Tibial artery (tissue), 4 donors: ENCODE measurements at places on chromosomes 1 and 21.

- H3K4me1 ChIP-seq, result no peaks in the 10 kb centered on the region
- no peak overlapping the region for H3K27ac ChIP-seq
- no peaks in the 10 kb centered on the region for H3K36me3 ChIP-seq
- DNase-seq, result no peak
- H3K27me3 ChIP-seq, result no peaks in the 10 kb centered on the region
These were observed 35.5 kb upstream of the SLC19A2 start for GRCh38 chr1:169521226-169521625.

- H3K4me3 ChIP-seq, result no peak overlapping the region
- DNase-seq, result no peak
- no peaks in the 10 kb centered on the region for H3K27me3 ChIP-seq
- H3K27ac ChIP-seq, result no peak overlapping the region
- H3K36me3 ChIP-seq, result no peaks in the 10 kb centered on the region
These were observed 153.1 kb downstream of the ST6GALNAC3 start for GRCh38 chr1:76227621-76228020.

- no peak overlapping the region for H3K4me3 ChIP-seq
- peaks cover 56% of the 10 kb centered on the region for H3K4me1 ChIP-seq
- no peaks in the 10 kb centered on the region for H3K36me3 ChIP-seq
- peak overlapping the region; percentile 68 for H3K27ac ChIP-seq
- H3K27me3 ChIP-seq, result no peaks in the 10 kb centered on the region
These were observed 35.3 kb upstream of the CACYBP start for GRCh38 chr1:174964261-174964971.

DNA sequence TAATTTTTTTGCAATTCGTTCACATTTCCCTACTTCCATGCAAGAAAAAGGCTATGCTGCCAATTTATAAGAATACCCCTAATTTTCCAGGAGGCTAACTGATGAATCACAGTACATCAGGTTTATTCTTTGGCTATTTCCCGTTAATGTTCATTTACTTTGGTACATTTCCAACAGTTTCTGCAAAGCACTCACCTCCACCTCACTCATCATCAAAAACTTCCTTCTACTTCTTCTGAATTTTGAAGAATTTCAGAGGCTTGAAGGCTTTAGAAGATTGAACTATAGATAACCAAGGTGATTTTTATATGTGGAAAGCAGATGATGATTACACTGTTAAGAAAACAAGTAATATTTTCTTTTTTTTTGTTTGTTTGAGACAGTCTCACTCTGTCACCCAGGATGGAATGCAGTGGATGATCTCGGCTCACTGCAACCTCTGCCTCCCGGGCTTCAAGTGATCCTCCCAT, 60.5 kb upstream of the HP1BP3 start:
- H3K4me3 ChIP-seq, result no peak overlapping the region
- no peaks in the 10 kb centered on the region for H3K27me3 ChIP-seq
- H3K4me1 ChIP-seq, result no peaks in the 10 kb centered on the region
- DNase-seq, result no peak
- peaks cover 46% of the 10 kb centered on the region for H3K36me3 ChIP-seq

- H3K27ac ChIP-seq, result no peak overlapping the region
- H3K36me3 ChIP-seq, result no peaks in the 10 kb centered on the region
- no peak overlapping the region for H3K4me3 ChIP-seq
- no peaks in the 10 kb centered on the region for H3K4me1 ChIP-seq
These were observed 450.5 kb downstream of the NUF2 start for GRCh38 chr1:163772246-163772645.

- H3K27ac ChIP-seq, result no peak overlapping the region
- no peaks in the 10 kb centered on the region for H3K27me3 ChIP-seq
- no peaks in the 10 kb centered on the region for H3K4me1 ChIP-seq
These were observed 50.1 kb downstream of the BRWD1 start for GRCh38 chr21:39263372-39263771.

DNA sequence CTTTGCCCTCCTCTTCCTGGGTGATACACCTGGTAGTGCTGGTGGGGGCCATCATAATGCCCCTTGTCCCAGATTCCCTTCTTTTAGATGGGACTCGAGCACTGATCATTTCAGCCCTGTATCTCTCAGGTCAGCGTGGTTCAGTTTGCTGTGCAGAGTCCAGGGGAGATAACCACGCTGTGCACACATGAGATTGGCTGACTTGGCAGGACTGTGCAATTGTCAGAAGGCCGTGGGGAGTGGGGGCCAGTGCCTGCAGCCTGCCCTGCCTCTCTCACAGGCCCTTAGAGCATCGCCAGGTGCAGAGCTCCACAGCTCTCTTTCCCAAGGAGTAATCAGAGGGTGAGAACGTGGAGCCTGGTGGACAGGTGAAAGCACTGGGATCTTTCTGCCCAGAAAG, 15.2 kb downstream of the EPHX1 start:
- no peak overlapping the region for H3K4me3 ChIP-seq
- H3K4me1 ChIP-seq, result no peaks in the 10 kb centered on the region
- no peak overlapping the region for H3K27ac ChIP-seq
- no peaks in the 10 kb centered on the region for H3K27me3 ChIP-seq
- peaks cover 18% of the 10 kb centered on the region for H3K36me3 ChIP-seq

DNA sequence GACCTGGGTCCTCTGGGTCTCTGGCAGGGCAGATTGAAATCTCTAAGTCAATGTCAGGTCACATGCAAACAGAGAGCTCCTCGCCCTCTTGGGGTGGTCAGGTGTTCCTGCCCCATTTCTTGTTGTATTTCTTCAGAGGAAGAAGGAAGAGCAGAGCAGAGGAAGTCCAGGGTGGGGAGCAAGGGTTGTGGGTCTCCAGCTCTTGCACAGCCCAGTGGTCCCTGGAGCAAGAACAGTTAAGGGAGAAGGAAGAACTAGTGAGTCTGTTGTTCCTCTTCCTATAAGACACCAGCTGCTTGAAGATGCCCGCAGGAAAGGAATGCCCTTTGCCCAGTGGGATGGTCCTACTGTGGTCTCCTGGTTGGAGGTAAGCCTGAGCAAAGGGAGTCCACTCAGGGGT, 26.3 kb downstream of the MYOG start:
- H3K27me3 ChIP-seq, result no peaks in the 10 kb centered on the region
- no peaks in the 10 kb centered on the region for H3K4me1 ChIP-seq
- DNase-seq, result no peak
- H3K36me3 ChIP-seq, result peaks cover 10% of the 10 kb centered on the region

DNA sequence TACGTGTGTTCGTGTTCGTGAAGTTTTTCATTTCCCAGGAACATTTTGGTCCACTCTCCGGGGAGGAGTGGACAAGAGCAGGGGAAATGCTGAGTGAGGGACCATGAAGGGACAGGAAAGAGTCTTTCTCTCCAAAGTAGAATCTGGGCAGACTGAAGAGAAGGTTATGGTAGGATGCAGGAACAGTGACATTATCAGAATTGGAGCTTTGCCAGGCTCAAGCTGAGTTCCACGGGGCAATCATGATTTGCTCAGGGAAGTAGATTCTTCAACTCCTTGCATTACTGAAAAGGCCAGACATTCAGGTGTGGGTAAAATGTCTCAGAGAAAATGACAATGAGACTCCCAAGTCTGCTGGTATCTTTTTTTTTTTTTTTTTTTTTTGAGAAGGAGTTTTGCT, 16.6 kb downstream of the ATP1A4 start:
- no peak for DNase-seq
- no peaks in the 10 kb centered on the region for H3K36me3 ChIP-seq
- peaks cover 8% of the 10 kb centered on the region for H3K27me3 ChIP-seq

DNA sequence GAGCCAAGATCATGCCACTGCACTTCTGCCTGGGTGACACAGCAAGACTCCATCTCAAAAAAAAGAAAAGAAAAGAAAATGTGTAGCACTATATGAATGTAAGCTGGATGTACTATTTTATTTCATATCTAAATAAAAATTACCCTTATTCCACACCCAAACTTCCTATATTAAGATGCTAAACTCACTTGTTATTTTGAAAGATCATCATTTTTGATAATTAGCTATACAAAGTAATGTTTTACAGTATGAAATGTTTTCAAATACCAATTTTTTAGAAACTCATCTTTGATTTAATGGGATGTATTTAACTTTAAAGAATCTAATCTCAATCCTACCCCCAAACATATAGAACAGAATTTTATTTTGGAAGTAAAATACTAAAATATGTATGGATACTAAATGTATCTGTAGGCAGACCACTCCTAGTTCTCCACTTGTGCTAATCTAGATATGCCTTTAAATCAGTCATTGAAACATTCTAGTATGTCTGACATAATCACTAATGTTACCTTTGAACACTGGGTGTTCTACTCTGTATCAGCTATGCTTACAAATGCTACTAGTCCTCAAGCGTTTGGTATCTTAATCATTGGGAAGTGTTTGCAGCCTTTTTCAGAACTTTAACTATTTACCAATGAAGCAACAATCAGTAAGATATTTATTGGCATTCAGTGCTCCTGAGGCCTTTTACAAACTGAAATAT, 12.9 kb downstream of the MIER1 start:
- H3K4me1 ChIP-seq, result peaks cover 85% of the 10 kb centered on the region
- DNase-seq, result no peak
- no peak overlapping the region for H3K27ac ChIP-seq
- H3K36me3 ChIP-seq, result no peaks in the 10 kb centered on the region
- H3K27me3 ChIP-seq, result no peaks in the 10 kb centered on the region

GRCh38 chr1:114113411-114114184, 40.1 kb downstream of the SYT6 start:
- no peak overlapping the region for H3K4me3 ChIP-seq
- H3K27ac ChIP-seq, result no peak overlapping the region
- DNase-seq, result peak; percentile 48
- no peaks in the 10 kb centered on the region for H3K4me1 ChIP-seq
- no peaks in the 10 kb centered on the region for H3K36me3 ChIP-seq

DNA sequence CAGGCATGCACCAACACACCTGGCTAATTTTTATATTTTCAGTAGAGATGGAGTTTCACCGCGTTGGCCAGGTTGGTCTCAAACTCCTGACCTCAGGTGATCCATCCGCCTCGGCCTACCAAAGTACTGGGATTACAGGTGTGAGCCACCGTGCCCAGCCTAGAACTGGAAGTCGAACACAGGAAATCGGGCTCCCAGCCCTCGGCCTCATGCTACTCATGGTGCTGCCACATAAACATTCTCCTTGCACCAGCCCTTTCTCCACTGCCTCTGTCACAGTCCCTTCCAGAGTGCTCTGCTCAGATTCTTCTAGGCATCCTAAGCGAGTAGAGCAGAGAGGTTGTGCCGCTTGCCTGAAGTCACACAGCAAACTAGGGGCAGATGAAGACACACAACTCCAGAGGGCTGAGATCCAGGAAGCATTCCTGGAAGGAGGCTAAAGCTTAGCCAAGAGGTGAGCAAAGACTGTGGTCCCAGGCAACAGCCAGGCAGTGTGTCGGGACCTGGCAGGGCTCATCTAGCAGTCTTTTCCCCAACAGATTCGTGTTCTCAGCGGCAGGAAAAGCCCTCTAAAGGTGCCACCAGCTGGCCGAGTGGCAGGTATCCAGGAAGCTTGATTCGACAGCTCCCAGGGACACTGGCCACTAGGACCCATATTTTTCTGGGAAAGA, 29.6 kb upstream of the NPPB start:
- no peak overlapping the region for H3K27ac ChIP-seq
- no peak for DNase-seq
- no peaks in the 10 kb centered on the region for H3K36me3 ChIP-seq

DNA sequence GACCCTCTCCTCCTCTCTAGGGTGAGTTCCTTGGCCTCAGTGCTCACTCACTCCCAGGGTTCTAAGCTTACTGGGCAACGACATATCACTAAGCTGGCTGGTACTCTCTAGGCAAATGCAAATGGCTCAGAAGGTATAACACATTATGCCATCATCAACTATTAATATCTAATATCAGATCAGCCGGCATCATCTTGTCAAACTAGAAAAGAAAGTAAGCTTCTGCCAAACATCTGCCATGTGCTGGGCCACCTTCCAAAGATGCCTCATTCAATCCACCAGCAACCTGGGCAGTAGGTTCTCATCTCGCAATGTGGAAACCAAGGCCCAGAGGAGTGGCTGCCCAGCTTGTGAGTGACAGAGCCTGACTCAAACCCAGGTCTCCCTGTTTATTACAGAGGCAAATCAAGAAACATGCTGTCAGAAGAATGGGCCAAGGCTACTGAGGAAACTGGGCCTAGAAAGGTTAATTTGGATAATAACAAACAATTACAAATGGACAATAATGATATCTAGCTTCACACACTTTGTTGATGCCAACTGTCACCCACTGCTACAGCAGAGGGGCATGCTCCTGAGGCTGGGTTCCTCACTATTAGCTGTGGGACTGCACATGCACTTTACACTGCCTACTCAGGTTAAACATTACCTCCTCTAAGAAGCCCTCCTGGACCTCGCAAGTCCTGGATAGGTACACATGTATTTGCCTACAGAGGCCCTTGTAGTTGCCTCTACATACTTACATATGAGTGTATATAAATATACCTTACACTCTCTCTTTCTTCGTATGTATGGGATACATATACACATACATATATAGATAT, 183.3 kb upstream of the JUN start:
- H3K4me3 ChIP-seq, result no peak overlapping the region
- peaks cover 16% of the 10 kb centered on the region for H3K4me1 ChIP-seq
- no peaks in the 10 kb centered on the region for H3K36me3 ChIP-seq
- H3K27ac ChIP-seq, result peak overlapping the region; percentile 85
- DNase-seq, result no peak
- no peaks in the 10 kb centered on the region for H3K27me3 ChIP-seq
